ENCODE measurements at places on chromosomes 3 and 15. TPM values are rescaled to one million over a fixed set of nuclear protein-coding genes. Genes with fewer than 3 reads are reported as not detected.
A peak's percentile ranks its signal among the peaks of the same experiment; 100 is the strongest.

DNA sequence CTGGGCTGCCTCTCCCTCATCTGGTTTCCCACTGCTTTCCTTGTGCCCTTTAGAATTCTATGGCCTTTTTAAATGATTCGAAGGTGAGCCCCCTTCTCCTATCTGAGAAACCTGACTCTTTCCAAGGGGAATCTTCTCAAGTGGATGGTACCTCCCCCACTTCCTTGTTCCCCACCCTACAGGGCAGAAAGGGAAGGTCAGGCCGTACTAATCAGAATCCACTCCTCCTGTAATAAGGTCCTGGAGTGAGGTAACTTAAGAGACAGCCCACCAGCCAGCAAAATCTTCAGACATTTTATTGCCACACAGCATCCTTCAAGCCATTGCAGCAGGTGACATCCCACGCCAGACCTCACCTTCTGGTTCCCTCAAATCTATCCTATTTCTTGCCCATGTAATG is 84.5 kb downstream of the MINAR1 start:
- no peak for DNase-seq

Gene WDR82
- total RNA-seq = 44.5 TPM

- no peak for DNase-seq
Observed at GRCh38 chr15:50145451-50145872, 26.4 kb upstream of the ATP8B4 start.

Gene IQCF5
- not detected for total RNA-seq

Gene EXD1
- not detected for total RNA-seq

Gene EPHA3
- total RNA-seq = 10.2 TPM

DNA sequence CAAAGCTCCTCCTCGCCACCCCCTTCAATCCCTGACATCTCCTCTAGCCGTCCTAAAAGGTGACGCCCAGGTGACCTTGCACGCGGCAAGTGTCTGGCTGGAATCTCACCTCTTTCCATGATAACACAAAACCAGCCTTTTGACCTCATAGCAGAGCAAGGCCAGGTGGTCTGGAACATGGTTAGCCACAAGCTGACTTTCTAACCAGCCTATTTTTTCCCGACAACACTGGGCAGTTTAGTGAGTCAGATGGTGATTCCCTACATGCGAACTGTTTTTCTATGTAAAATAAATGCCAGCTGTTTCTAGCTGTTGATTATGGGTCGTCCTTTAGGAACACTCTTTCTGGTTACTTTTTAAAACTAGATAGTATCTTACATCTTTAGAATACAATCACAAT is 243.0 kb downstream of the CD47 start:
- DNase-seq = no peak

GRCh38 chr15:31200735-31201151 is 99.2 kb upstream of the TRPM1 start:
- no peak for DNase-seq

GRCh38 chr3:12918231-12918630 is 76.9 kb upstream of the RPL32 start:
- no peak for DNase-seq

- DNase-seq = no peak
Observed at GRCh38 chr3:27185231-27185989, 183.8 kb downstream of the NEK10 start.

- no peak for DNase-seq
Observed at GRCh38 chr3:140704733-140705132, 26.9 kb downstream of the TRIM42 start.

Gene C2CD4A
- total RNA-seq = not detected

DNA sequence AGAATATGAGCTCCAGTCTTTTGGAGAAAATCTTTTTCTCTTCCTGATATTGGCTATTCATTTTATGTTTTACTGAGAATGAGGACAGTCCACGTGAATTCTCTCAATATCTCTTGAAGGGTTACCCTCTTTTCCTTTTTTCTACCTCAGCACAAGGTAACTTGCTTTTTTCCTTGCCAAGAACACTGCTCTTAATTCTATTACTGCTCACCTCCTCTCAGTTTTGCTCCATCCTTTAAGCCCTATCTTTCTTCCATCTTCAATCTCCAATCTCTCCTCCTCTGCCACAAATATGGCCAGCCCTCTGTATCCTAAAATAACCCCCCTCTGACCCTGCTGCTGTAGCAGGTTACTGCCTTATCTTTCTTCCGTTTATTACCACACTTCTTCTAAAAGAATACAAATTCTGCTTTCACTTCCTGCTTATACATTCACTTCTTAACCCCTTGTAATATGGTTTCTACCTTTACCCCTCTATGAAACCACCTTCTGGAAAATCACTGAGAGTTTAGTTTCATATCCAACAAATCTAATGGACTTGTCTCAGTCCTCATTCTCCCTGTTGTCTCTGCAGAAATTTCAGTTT is 89.0 kb downstream of the NFKBIZ start:
- no peak for DNase-seq

Gene GRK7
- not detected for total RNA-seq

GRCh38 chr15:80339601-80340000 is 64.6 kb upstream of the ARNT2 start:
- no peak for DNase-seq

- DNase-seq = no peak
Observed at GRCh38 chr15:88388686-88389085, 78.5 kb downstream of the MRPL46 start.

DNA sequence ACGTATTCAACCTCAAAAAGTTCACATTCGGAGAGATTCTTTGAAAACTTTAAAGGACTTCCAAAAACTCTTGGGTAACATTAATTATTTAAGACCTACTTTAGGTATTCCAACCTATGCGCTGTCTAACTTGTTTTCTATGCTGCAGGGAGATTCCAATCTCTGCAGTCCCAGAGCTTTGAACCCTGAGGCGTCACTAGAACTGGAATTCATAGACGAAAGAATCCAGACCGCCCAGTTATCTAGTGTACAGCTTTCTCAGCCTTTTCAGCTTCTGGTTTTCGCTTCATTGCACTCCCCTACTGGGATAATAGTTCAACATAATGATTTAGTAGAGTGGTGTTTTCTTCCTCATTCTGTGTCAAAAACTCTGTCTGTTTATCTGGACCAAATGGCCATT is 711.3 kb downstream of the ROBO1 start:
- DNase-seq = no peak

- no peak for DNase-seq
Observed at GRCh38 chr15:45225506-45226273, 26.3 kb upstream of the SLC28A2 start.

DNA sequence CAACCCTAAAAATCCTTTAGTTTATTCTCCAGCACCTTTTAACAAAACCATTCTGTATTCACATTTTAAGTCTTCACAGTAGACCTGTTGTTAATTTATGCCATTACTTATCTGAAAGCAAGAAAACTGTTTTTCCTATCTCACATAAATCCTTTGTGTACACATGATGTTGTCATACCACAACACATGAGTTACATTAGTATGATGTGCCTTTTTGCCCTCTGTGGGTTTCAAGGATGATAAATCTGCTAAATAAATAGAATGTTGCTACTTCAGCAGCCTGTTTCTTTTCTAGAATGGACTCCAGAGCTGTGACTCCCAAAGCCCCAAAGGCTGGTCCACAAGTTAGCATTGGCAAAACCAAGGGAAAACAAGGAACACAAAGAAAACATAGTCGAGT is 151.6 kb downstream of the SERPINI1 start:
- DNase-seq = no peak

Gene NR1I2
- not detected for total RNA-seq

Gene ZPLD1
- total RNA-seq = not detected

Gene ZDHHC23
- total RNA-seq = 6.3 TPM

GRCh38 chr3:51747840-51748239 is 31.2 kb downstream of the IQCF6 start:
- DNase-seq = no peak

DNA sequence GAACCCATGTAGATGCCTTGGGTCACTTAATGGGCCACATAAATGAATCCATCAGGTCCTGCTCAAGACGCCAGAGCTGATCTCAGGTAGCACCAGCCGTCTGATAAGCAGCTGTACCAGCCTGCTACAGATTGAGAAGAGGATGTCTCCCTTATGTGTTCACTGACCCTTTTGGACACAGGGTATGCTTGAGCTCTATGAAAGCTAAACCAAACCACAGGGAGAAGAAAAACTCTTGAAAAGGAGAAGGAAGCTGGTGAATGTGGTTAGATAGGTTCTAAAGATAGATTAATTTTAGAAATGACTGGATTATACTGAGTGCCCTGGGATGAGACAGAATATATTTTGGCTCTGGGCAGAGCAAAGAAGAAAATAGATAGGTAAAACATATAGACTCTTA is 187.5 kb downstream of the SPATA16 start:
- DNase-seq = no peak

GRCh38 chr3:148532326-148532725 is 165.4 kb upstream of the AGTR1 start:
- no peak for DNase-seq

DNA sequence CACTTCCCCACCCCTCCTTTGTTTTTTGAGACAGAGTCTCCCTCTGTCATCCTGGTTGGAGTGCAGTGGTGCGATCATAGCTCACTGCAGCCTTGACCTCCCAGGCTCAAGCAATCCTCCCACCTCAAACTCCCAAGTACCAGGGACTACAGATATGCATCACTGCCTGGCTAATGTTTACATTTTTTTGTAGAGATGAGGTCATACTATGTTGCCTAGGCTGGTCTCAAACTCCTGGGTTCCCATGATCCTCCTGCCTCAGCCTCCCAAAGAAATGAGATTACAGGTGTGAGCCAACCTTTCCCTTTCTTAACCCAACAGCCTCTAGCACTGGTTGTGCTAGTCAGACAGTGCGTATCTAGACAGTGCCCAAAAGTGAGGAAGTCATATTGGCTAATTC is 6.4 kb upstream of the GATM start:
- no peak for DNase-seq

DNA sequence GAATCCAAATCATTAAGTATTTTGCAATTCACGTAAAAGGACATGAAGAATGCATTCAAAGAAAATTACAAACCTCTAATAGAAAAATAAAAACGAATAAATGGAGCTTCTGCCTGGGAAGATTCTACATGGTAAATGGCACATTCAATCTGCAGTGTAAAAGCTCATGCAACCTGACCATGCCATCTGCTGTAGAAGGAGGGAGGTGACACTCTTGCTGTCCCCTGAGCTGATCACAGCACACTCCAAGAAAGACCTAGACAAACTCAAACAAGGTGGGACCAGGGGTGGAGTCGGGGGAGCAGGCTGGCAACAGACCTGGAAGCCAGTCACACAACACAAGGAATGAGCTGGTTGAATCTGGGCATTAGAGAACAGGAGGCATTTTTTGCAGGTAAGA is 101.8 kb downstream of the BDH1 start:
- DNase-seq = no peak

- DNase-seq = no peak
Observed at GRCh38 chr3:9104121-9104520, 140.8 kb upstream of the RAD18 start.

GRCh38 chr15:39313881-39314280 is 267.0 kb upstream of the THBS1 start:
- no peak for DNase-seq

Gene LRTM1
- not detected for total RNA-seq

DNA sequence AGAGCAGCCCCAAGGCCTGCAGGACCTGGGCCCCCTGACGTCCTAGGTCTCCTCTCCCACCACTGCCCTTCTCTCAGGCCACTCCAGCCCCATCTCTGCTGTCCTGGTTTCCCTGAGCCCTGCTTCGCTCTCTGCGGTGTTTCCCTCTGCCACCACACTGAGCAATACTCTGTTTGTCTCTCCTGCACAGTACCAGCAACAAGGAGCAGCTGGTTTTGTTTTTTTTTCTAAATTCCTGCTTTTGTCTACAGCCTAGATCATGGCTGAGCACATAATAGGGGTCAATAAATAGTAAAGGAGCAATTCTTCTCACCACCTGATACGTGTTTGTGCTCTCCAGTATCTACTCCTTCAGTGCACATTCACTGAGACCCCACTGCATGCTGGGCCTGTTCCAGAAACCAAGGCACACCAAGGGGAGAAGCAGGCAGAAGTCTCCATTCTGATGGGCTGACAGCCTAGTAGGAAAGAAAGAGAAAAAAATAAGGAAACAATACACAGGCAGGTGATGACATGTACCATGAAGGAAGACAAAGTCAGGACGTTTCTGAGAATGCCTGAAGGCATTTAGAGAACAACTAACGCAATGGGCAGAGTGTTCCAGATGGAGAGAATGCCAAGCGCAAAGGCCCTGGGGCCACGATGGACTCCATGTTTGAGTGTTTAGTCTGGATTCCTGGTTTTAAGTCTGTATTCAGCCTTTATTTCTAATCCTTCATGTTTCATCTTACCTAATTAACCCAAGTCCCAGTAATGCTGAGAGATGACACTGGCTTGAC is 6.0 kb upstream of the ACAD9 start:
- DNase-seq = no peak

DNA sequence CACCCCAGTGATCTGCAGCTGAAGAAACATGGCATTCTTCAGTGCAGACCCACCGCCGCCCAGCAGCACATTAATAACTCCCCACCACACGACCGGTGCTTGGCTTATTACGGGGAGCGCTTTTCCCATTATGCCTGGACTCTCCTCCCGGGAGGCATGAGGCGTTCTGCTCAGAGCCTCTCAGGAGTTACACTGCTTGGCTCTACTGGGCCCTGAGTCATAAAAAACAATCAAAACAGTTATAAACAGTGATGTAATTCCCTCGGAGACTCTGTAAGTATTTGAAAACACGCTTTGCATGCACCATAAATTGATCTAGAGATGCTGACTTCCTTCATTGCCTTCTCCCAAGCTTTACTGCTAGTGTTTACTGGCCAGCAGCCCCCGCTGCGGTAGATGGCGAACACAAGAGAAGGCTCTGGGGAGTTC is 77.1 kb upstream of the SNRPA1 start:
- DNase-seq = no peak

GRCh38 chr3:188683032-188683521 is 488.7 kb upstream of the TPRG1 start:
- peak; percentile 38 for DNase-seq

DNA sequence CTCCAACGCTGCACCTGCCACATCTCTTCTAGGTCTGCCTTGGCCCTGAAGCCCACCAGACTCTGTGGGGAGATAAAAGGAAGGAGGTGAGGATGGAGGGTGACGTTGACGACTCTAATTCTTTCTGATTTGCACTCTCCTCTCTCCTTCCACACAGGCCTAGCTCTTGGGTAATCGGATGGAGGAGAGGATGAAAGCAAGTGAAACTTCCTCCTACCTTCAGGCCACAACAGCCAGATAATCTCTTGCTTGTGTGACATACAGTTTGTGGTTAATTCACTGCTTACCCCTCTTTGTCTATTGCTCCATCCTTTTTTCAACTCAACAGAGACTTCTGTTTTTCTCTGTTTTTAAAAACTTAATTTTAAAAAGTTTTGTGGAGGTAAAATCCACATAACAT is 208.1 kb downstream of the SV2B start:
- DNase-seq = no peak

All from thoracic aorta (tissue), 2 donors.